Left ventricle myocardium superior (tissue), 1 donor: ENCODE measurements at places on chromosomes 12 and 14. TPM values are rescaled to one million over a fixed set of nuclear protein-coding genes. Genes with fewer than 3 reads are reported as not detected.

DNA sequence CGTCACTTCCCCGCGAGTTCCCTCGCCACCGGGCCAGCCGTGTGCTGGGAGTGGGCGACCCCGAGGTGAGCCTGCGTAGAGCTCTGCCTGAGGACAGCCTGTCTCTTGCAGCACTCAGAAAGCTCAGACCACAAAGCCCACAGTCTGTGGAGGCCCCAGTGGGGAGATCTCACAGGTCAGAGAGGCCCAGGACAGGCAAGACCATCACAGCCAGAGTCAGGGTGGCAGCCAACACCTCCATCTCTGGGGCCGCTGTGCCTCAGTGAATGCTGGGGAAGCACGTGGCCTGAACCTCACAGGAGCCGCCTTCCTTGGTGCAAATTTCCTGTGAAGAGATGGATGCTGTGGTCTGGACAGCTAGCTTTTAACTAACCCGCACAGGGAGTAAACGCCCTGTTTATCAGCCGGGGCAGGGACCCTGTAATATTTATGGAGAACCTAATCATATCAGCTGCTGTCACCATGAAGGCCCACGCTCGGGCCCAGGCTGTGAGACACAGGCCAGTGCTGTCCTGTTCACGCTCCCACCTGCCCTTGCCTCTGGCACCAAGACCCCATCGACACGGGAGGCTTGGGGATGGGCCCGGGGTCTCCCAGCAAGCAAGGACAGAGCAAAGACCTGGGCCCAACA lies 56.9 kb downstream of the CDC42BPB start:
- DNase-seq: no peak

- DNase-seq: no peak
Observed at GRCh38 chr12:87676731-87677130, 352.5 kb downstream of the C12orf50 start.

CIDEB gene
- 3.9 TPM for total RNA-seq

GRCh38 chr12:14264778-14265177 lies 100.7 kb upstream of the ATF7IP start:
- no peak for DNase-seq

DNA sequence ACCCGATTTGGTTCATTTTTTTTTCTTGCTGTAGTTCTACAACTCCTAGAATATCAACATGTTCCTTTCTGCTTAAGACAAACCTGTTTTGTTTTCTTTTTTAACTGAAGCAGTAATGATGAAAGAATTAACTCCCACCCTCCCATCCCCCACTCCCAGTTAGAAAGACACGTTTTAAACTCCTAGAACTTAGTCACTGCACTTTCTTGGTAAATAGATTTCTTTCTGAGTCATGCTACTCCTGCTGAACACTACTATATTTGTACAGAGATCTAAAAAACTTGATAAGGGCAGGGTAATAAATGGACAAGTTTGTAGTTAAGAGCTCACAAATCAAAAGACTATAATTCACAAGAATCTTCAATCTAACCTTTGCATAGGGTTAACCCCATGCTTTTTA lies 118.9 kb upstream of the PTPRB start:
- DNase-seq: no peak

- DNase-seq: no peak
Observed at GRCh38 chr12:131507094-131507493, 203.8 kb upstream of the SFSWAP start.
